Stimulated activated CD8-positive, alpha-beta memory T cell treated with anti-CD3 and anti-CD28 coated beads, Interleukin-7, amount 100 ng/mL, for 1 hour (primary cell): ENCODE measurements at places on chromosomes 6 and 20.

DNA sequence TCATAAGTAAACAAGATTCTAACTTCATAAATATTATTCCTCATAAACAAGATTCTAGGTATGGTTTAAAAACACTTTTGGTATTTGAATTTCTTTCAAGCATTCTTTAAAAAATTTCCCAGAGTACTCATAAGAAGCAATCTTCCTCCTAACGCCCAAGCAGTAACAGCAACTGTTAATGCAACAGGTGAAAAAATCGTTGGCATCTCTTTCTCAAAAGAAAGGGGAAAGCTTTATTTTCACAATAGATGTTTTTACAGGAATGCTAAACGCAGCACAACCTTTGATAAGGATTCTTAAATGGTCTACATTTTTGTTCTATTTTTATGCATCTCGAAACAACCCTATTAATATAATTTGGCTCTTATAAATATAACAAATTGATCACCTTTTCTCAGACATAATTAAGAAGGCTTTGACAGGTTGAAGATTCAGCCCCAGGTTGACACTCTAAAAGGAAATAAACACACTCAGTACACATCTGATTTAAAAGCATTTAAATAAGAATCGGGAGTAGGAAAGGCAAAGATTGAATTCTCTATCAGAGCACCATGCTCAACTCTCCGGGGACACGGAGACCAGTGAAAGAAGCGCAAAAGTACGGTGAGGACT is 634 bp downstream of the AHI1 start:
- DNase-seq: no peak

GRCh38 chr20:668638-669037 is 7.0 kb downstream of the SCRT2 start:
- DNase-seq: no peak

- no peak for DNase-seq
These were observed 97.6 kb downstream of the DTD1 start for GRCh38 chr20:18685406-18685805.

DNA sequence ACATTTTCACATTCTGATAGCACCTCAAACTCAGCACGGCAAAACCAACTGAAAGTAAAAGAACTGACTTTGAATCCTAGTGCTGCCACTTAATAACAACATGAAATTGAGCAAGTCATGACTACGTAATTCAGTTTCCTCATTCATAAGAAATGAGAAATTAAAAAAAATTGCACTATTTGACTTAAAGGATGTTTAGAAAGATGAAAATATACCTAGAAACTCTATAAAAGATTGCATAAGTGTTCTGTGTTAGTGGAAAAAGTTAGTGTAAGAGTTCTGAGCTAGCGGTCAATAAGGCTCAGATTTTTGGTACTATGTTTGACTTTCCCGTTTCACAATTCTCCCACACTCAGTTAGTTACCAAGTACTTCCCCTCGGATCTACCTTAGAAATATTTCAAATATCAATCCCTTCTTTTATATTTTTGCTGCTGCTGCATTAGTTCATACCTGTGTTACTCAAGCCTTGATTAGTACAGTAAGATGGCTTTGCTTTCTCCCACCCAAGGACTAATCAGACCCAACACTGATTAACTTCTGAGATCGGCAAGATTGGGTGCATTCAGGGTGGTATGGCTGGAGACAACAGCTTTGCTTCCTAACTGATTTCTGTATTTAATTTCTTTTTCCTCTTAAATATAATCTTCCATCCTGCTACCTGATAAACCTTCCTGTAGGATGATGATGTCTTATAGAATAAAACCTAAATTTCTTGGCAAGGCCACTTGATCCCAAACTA is 25.9 kb downstream of the ECHDC1 start:
- no peak for DNase-seq

DNA sequence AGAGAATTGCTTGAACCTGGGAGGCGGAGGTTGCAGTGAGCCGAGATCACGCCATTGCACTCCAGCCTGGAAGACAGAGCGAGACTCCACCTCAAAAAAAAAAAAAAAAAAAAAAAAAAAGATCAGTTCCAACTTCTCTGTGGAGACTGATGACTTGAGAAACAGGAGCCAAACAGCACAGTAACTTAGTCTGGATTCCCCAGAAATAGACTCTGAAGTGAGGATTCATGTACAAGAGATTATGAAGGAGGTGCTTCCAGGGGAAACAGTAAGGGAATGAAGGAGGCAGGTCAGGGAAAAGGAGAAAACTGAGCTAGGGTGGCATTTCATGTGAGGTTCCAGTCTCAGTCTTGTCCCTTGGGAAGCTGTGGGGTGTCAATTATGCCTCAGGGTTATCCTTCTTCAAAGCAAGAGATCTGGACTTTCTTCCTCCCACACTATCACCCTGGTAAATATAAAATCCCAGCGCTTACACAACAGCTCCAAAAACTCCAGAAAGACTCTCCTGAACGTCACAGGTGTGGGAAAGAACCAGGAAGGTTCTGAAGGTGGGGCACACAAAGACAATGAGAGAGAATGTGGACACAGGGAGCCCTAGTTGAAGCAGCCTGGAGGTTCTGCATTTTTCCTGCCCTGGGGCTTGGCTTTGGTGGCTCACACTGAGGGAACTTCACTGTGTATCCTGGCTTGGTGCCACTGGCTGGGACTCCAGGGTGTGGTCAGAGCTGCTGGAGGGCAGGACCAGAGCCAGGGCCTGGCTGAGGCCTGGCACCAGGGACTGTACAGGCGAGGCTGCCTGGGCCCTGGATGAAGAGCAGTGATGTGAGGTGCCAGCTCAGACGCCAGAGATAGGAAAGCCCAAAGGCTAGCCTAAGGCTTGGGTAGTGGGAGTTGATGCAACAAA is 46.8 kb downstream of the PCNA start:
- DNase-seq: no peak

DNA sequence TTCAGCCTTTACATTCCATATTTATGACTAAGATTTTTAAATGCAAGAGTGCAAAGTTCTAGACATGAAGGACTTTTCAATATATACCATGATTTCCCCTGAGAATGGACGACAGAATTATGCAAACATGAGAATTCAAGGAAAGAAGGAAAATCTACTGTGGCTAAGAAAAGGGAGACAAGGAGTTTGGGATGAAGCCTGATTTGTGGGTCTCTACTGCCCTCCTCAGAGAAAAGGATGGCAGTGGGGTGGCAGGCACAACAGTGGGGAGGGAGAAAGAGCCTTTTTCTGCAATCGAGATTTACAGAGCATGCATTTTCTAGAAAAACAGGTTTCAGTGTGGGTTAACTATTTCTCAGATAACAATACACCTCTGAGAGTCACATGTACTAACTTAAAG is 466.9 kb upstream of the NRSN1 start:
- no peak for DNase-seq

- no peak for DNase-seq
These were observed 11.6 kb upstream of the F13A1 start for GRCh38 chr6:6331946-6332601.

GRCh38 chr20:46970937-46971630 is 76.4 kb downstream of the EYA2 start:
- no peak for DNase-seq

DNA sequence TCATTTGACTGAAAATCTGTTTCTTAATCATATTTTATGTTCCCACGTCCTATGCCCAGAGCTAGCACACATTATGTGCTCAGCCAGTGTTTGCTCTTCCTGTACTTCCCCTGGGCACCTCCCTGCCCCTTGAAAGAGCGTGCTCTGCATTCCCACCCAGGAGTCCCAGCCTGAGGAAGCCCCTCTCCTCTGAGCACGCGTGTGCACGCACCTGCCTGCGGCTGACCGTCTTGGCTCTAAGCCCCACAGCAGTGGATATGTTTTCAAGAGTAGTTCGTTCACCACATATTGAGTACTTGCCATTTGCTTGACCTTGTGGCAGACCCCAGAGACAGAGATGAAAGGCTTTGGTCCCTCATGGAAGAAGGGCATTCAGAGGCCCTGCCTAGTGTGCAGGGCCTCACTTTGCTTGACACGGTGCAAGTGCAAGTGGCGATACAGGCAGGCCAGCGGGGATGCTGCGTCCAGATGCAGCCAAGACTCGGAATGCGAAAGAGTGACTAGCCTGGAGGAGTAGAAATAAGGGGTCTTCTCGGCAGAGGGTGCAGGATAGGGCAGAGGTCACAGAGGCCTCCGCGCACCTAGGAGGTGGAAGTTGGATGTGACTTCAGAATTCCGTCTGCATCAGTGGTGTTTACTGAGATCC is 14.1 kb downstream of the SYNDIG1 start:
- no peak for DNase-seq

- no peak for DNase-seq
These were observed 10.6 kb downstream of the NFATC2 start for GRCh38 chr20:51531712-51532456.

GRCh38 chr6:32375739-32376529 is 4.2 kb upstream of the TSBP1 start:
- no peak for DNase-seq

GRCh38 chr6:6912817-6913744 is 194.7 kb upstream of the RREB1 start:
- DNase-seq: no peak
